ENCODE measurements at places on chromosomes 4 and X.

DNA sequence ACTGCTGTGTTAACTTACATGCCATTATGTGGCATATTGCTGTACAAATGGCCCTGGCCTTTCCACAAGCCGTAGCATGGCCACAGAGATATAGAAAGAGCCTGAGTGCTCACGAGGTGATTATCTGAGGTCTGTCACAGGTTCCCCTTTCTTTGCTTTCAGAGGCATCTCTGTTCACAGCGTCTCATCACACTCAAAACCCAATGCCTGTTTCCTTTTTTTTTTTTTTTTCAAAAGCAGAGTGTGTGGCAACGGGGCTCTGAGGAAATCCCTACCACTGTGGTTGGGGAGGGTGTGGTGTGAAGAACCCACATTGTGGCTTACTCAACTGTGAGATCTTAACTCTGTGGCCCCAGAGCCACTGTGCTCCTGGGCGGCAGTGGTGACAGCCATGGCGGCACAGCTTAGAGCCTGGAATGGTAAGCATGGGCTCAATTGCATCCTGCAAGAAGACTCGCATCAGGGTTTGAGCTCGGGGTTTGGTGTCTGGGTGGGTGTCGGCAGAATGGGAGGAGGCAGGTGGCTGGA, 30.8 kb downstream of the RTL5 start:
- H3K27ac ChIP-seq: peak overlapping the region; percentile 72
- DNase-seq: peak; percentile 60
- peaks cover 33% of the 10 kb centered on the region for H3K27me3 ChIP-seq
- peak overlapping the region; percentile 50 for H3K4me3 ChIP-seq
- no peaks in the 10 kb centered on the region for H3K36me3 ChIP-seq

DNA sequence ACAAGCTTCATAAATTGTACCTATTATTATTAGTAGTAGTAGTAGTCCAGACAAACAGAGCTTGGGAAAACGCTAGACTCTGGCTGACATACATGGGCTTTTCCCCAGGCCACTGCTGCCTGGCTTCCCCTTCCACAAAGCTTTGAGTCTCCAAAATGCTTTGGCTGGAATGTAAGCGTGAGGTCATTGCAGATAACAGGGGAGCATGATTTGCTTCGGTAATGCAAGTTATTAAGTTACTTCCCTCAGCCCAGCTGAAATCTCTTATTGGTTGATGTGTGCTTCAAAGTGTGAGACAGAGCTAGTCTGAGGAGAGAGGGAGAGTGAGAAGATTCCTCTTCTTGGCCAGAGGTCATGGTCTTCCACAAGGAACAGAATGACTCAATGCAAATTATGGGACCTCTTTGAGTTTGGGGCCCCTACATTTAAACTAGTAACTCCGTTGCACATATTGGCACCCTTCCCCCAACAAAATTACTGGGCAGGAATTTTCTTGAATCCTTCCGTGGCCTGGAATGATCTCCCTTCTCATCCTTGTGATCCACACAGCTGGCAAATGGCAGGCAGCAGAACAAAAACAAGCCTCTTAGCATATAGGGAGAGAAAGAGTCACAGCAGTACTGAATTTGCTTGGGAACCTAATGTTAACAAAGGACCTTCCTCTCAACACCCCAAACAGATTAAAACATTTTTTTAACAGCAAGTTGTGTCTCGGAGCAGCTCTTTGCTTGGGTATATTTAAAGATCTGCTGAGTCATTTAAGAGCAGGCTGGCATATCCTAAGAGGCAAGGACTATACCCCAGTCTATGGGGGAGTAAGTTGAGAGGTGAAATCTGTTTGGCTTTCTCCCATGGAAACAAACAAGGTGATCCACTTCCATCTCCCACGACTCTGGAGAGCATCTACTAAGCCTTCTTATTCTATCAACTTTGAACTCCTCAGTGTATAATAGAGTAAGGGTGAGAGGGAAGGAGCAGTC, 19.9 kb downstream of the AR start:
- no peak overlapping the region for H3K27ac ChIP-seq
- H3K36me3 ChIP-seq: no peaks in the 10 kb centered on the region
- no peak overlapping the region for H3K4me3 ChIP-seq
- H3K27me3 ChIP-seq: no peaks in the 10 kb centered on the region

DNA sequence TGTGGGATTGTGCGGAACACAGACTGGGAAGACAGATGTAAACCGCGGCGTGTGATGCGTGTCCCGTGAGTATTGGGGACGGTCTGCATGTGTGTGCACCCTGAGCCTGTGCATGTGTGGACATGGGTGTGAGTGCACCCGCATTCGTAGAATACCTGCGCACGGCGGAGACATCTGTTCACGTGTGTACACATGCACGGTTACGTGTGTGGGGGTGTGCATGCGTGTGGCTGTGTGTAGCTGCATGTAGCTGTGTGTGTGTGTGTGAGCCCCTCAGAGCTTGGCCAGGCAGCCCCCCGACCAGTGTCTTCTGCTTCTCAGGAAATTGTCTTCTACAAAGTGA, 19.6 kb downstream of the ATP5ME start:
- no peak overlapping the region for H3K4me3 ChIP-seq
- no peak for DNase-seq
- no peak overlapping the region for H3K27ac ChIP-seq
- H3K36me3 ChIP-seq: no peaks in the 10 kb centered on the region

DNA sequence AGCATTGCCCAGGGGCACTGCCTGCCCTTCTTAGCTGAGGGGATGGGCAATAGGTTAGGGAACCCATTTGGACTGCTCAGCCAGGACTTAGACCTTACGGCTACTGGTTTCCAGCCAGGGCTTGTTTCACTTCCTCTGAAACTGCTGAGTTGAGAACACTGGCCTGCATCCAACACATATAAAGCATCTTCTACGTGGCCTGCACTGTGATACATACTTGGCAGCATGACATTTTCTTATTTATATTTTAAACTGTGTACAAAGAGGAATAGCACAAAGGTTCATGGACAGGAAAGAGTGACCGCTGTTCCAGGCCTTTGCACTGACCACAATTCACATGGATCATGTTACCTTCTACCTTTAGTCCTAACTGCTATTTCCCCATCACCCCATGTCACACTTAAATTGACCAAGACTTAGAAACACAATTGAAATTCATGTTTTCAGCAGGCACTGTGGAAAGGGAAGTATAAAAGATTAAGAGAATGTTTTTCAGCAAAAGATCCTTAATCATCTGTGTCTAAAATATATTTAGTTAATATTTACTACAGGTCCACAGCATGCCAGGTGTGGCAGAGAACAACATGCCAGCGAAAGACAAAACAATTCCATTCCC, 43.7 kb downstream of the NLGN4X start:
- no peak overlapping the region for H3K27ac ChIP-seq
- peaks cover 1% of the 10 kb centered on the region for H3K27me3 ChIP-seq
- no peak overlapping the region for H3K4me3 ChIP-seq
- no peaks in the 10 kb centered on the region for H3K36me3 ChIP-seq
- no peaks in the 10 kb centered on the region for H3K4me1 ChIP-seq

GRCh38 chr4:123599920-123600810, 203.6 kb downstream of the SPRY1 start:
- H3K36me3 ChIP-seq: no peaks in the 10 kb centered on the region
- H3K4me1 ChIP-seq: peaks cover 41% of the 10 kb centered on the region
- peak; percentile 51 for DNase-seq
- H3K27me3 ChIP-seq: no peaks in the 10 kb centered on the region

DNA sequence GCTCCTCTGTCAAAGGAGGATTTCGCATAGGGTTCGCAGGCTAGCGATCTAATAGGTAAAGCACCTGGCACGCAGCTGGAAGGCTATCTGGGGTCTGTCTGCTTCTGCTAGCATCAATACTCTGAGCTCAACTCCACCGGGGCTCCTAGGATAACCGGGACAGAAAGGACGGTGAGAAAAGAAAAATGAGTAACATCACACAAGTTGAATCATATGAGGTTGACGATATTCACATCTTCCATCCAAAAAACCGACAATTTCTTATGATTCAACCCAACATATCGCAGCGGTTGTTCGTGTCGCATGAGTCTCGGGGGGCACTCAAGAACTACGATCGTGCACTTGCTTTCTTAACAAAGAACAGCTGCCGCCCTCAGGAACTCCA, 1.8 kb downstream of the PROM1 start:
- H3K4me3 ChIP-seq: peak overlapping the region; percentile 73
- DNase-seq: no peak
- H3K4me1 ChIP-seq: peaks cover 23% of the 10 kb centered on the region
- H3K27me3 ChIP-seq: peaks cover 68% of the 10 kb centered on the region
- no peak overlapping the region for H3K27ac ChIP-seq
- H3K36me3 ChIP-seq: peaks cover 2% of the 10 kb centered on the region

DNA sequence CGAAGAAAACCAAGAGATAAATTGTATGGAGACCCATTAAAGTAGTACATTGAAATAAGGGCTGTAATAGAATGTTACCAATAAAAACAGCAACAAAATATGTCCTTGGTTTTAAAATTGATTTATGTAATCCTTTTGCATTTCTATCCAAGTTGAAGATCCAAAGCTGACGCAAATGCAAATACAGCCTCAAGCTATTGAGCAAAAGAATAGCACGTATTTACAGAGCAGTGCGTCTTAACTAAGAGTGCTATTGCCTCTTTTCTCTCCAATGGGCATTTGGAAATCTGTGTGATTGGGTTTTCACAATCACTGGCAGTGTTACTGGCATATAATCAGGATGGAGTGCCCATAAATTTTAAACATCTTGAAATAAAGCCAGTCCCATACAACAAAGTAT, 417.4 kb downstream of the TLL1 start:
- H3K36me3 ChIP-seq: no peaks in the 10 kb centered on the region
- no peak for DNase-seq
- no peaks in the 10 kb centered on the region for H3K27me3 ChIP-seq

- no peaks in the 10 kb centered on the region for H3K36me3 ChIP-seq
- H3K27ac ChIP-seq: no peak overlapping the region
- H3K4me1 ChIP-seq: no peaks in the 10 kb centered on the region
- no peak for DNase-seq
These were observed 123.6 kb downstream of the SH3RF1 start for GRCh38 chr4:169147191-169147590.

DNA sequence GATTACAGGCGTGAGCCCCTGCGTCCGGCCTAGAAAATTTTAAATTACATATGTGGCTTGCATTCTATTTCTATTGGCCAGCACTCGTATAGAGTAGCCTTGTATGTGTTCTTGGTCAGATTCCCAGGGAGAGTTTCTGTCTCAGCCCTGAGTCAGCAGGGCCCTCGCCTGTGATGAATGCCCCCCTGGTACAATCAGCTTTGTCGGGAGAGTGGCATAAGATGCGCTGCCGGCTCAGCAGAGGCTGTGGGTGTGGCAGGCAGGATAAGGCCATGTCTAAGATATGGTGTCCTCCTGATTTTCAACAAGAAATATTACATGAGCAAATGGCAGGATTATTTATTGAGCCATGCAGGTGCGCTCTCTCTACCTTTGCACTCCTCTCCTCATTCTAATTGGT, 1.6 kb upstream of the REELD1 start:
- H3K27ac ChIP-seq: no peak overlapping the region
- H3K27me3 ChIP-seq: no peaks in the 10 kb centered on the region
- no peak for DNase-seq
- no peaks in the 10 kb centered on the region for H3K4me1 ChIP-seq
- H3K4me3 ChIP-seq: no peak overlapping the region

DNA sequence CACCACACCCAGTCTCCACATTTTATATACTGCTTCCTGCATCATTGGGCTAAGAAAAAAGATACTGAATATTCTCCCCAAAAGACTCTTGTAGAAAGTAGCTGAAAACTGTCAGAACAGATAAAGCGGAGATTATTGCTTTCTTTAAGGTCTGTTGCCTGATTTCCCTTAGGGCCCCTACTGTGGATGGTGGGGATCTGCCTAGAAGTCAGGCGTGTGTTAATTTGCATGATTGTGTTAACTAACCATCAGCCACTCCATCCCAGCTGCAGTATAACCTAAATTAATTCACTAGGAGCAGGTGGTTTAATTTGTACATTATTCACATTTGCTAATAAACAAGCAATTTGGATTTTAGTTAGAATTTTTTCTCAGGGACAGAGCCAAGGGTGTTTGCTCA, 360.3 kb downstream of the FBXW7 start:
- H3K36me3 ChIP-seq: no peaks in the 10 kb centered on the region
- H3K27ac ChIP-seq: no peak overlapping the region
- no peaks in the 10 kb centered on the region for H3K27me3 ChIP-seq
- no peak overlapping the region for H3K4me3 ChIP-seq
- no peak for DNase-seq

GRCh38 chr4:147825451-147826287, 93.8 kb downstream of the ARHGAP10 start:
- H3K27ac ChIP-seq: no peak overlapping the region
- H3K4me3 ChIP-seq: no peak overlapping the region
- H3K36me3 ChIP-seq: peaks cover 2% of the 10 kb centered on the region
- DNase-seq: no peak
- H3K4me1 ChIP-seq: no peaks in the 10 kb centered on the region

GRCh38 chr4:37383579-37384229, 139.2 kb downstream of the NWD2 start:
- H3K27me3 ChIP-seq: peaks cover 6% of the 10 kb centered on the region
- DNase-seq: no peak
- H3K27ac ChIP-seq: no peak overlapping the region
- no peak overlapping the region for H3K4me3 ChIP-seq

DNA sequence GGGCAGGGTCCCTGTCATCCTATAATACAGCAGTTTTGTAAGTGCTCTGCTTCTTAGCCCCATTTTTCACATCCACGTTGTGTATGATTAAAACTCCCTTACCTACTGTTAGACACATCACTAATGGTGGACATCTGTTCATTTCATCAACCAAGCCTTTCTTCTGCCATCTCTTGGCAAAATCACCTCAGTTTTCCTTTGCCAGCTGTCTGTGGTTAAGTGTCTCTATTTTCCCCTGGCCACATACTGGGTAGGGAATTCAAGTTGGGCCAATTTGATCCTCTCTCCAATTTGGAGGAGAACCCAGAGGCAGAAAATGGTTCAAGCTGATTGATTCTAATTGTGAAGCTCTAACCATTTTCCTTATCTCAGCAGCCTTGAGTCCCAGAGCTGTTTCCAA, 436.1 kb downstream of the PCDH7 start:
- H3K4me3 ChIP-seq: no peak overlapping the region
- DNase-seq: no peak
- no peaks in the 10 kb centered on the region for H3K27me3 ChIP-seq
- H3K36me3 ChIP-seq: no peaks in the 10 kb centered on the region
- no peak overlapping the region for H3K27ac ChIP-seq
- H3K4me1 ChIP-seq: no peaks in the 10 kb centered on the region

DNA sequence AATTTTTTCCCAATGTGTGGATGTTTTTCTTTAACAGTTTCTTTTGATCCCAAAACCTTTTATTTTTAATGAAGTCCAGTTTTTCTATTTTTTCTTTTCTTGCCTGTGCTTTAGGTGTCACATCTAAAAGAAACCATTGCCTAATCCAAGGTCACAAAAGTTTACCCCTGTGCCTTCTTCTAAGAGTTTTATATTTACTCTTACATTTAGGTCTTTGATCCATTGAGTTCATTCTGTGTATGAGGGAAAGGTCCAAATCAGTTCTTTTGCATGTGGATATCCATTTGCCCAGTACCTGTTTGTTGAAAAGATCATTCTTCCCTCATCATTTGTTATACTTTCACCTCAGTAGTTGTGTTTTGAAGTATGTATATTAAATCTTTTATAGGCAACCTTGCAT, 13.0 kb downstream of the LRP2BP start:
- no peak overlapping the region for H3K27ac ChIP-seq
- no peak for DNase-seq
- peaks cover 9% of the 10 kb centered on the region for H3K36me3 ChIP-seq
- H3K4me1 ChIP-seq: peaks cover 7% of the 10 kb centered on the region
- H3K4me3 ChIP-seq: no peak overlapping the region

GRCh38 chr4:118114720-118115119, 80.4 kb downstream of the NDST3 start:
- DNase-seq: no peak
- no peak overlapping the region for H3K4me3 ChIP-seq
- H3K4me1 ChIP-seq: peaks cover 2% of the 10 kb centered on the region
- no peaks in the 10 kb centered on the region for H3K36me3 ChIP-seq
- H3K27ac ChIP-seq: no peak overlapping the region
- no peaks in the 10 kb centered on the region for H3K27me3 ChIP-seq

All from activated naive CD8-positive, alpha-beta T cell treated with anti-CD3 and anti-CD28 coated beads, Interleukin-2, amount 50 U/mL, for 24 hours (primary cell).